Amniotic epithelial cell (primary cell): ENCODE measurements at places on chromosomes 13 and 19.
A peak's percentile ranks its signal among the peaks of the same experiment; 100 is the strongest.

DNA sequence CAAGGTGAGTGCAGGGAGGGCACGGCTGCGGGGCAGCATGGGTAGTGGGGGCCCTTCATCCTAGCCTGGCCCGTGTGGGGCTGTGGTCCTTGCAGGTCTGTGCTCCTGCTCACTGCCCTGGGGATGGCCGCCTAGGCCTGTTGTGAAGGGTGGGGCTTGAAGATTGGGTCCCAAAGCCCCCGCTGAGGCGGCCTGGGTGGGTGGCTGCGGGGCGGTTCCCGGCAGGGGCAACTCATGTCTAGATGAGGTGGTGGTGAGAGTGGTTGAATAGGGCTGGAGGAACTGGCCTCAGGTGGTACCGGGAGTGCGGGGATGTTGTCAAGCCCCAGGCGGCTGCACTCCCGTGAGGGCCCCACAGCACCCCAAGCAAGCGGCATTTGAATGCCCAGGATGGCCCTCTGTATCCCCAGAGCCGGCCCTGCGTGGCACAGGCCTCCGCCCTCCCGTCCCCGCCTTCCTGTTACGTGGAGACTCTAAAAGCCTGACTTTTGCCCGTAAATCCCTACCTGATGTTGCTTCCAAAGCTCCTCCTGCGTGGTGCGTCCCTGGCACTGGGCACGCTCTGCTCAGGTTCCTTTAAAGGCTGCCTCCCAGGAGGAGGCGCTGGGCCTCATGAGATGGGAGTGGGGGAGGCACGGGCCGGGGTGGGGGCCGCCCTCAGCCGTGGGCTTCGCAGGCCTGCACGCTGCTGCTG lies 15.0 kb downstream of the SPPL2B start:
- no peak for DNase-seq

- peak; percentile 74 for DNase-seq
Observed at GRCh38 chr13:44334751-44335150, 38.9 kb upstream of the SERP2 start.

- peak; percentile 45 for DNase-seq
Observed at GRCh38 chr19:45508417-45508860, 1.2 kb downstream of the VASP start.

DNA sequence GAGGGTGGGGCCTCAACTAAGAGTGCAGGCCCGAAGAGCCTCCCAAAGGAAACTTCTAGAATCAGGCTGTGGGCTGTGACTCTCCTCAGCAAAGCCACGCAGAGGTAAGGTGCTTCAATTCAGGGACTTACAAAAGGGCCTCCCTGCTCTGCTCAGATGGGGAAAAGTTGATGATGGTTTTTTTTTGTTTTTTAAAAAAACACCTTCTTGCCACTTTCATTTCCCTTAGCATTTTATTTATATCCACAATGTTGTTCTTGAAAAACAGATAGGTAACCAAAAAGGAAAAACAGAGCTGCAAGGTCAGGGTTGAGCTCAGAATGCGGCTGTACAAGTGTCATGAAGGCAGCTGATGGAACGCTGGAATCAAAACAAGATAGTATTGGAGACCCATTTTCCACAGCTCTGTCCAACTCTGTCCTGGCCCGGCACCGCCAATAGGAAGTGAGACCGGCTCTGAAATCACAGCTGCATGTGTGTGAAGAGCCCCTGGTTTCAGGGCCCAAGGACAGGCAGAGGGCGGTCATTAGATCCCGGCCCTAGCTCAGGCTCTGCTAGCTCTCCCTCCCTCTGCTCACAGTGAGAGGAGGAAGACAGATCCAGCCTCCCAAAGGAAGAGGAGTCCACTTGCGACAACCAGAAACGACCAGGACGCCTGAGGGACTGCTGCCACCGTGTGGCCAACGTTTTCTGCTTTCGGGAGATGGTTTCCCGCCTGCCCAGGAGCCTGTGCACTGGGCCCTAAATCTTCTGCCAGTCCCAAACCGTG lies 58.3 kb downstream of the KLF2 start:
- DNase-seq: peak; percentile 78

DNA sequence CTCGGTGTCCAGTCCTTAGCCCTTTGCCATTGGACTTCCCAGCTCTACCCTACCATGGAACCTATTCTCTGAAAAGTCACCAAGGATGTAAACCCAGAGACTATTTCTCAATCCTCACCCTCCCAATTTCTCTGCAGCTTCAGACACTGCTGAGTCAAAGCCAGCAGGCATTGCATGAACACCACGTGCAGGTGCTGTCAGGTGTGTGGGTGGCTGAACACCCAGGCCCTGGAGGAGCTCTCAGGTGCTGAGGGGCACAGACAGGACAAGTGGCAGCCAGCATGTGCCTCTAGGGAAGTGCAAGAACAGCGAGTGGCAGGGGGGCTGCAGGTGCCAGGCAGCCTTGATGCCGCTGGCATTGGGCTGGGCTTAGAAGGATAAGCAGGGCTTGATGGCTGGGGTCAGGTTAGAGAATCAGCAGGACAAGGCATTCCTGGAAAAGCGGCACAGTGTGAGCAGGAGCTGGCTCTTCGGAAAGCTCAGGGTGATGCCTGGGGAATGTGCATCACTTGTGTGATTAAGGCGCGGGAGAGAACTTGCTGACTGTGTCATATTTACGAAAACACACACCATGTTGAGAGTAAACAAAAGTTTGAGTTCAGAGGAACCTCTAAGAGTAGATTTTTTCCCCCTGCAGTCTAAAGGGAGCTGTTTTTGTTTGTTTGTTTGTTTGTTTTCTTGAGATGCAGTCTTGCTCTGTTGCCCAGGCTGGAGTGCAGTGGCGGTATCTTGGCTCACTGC lies 83.8 kb downstream of the LNX2 start:
- DNase-seq: no peak

GRCh38 chr19:54421521-54421920 lies 6.3 kb downstream of the TTYH1 start:
- DNase-seq: no peak

- DNase-seq: no peak
Observed at GRCh38 chr13:100230769-100231149, 141.9 kb downstream of the PCCA start.

DNA sequence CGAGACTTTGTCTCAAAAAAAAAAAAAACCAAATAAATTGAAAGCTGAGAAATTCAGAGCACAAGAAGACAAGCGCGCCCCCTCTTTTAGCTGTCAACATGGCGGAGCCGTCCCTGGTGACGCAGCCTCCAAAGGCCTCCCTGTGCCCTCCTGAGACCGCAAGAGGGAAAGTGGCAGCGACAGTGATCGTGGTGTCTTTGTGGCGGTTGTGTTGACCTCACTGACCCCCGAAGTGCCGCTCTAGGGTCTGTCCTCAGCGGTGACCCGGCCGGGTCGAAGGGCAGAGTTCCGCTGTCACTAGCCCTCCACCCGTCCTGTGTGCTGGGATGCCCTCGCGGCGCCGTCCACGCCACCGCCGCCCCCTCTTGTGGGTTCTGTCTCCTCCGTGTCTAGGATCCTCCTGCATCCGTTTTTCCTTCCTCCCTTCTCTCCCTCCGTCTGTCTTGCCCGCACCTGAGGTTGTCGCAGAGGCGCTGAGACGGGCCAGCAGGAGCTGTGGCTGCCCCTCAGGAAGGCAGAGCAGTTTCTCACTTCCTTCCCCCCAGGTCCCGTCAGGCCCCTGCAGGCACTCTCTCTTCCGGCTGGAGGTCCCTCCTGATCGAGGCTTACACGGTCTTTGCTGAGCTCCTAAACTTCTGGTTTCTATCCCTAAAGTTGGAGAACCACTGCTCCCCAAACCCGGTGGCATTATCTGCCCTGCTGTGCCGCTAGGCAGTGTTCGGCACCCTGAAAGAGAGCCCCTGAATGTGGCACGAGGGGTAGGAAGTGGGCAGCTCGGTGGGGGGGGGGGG lies 7.2 kb downstream of the UHRF1 start:
- DNase-seq: no peak

- DNase-seq: no peak
Observed at GRCh38 chr19:7738023-7738422, 6.1 kb upstream of the CLEC4G start.

- no peak for DNase-seq
Observed at GRCh38 chr13:24074678-24075077, 85.8 kb upstream of the SPATA13 start.

- DNase-seq: peak; percentile 19
Observed at GRCh38 chr13:106529415-106530170, 5.9 kb downstream of the EFNB2 start.
